ENCODE measurements at places on chromosomes 7 and 10. TPM values are rescaled to one million over a fixed set of nuclear protein-coding genes. Genes with fewer than 3 reads are reported as not detected.

The KCNH2 gene
- total RNA-seq: 4.4 TPM

The PAX4 gene
- total RNA-seq: not detected

The SH2D4B gene
- total RNA-seq: not detected

The ADAM8 gene
- total RNA-seq: 11.0 TPM

The HOXA1 gene
- total RNA-seq: under 0.01 TPM

The PIP gene
- total RNA-seq: not detected

The MRLN gene
- not detected for total RNA-seq

The HOXA11 gene
- 12.4 TPM for total RNA-seq

The SFTPA1 gene
- under 0.01 TPM for total RNA-seq

The PNLIPRP1 gene
- total RNA-seq: not detected

The HTR5A gene
- total RNA-seq: not detected

The ZNF485 gene
- 3.0 TPM for total RNA-seq

The RNLS gene
- 10.2 TPM for total RNA-seq

The CROT gene
- total RNA-seq: 13.4 TPM

The METTL27 gene
- 51.5 TPM for total RNA-seq

The FIS1 gene
- 261 TPM for total RNA-seq

The ACHE gene
- 0.25 TPM for total RNA-seq

The MCM10 gene
- total RNA-seq: 5.4 TPM

The ASB10 gene
- not detected for total RNA-seq

The NUTM2E gene
- total RNA-seq: not detected

The THAP5 gene
- 30.7 TPM for total RNA-seq

The ANKRD30A gene
- total RNA-seq: not detected

The PRSS1 gene
- total RNA-seq: not detected

The SLC25A40 gene
- total RNA-seq: 7.1 TPM

The NODAL gene
- total RNA-seq: not detected

The UCMA gene
- not detected for total RNA-seq

The CYP26C1 gene
- total RNA-seq: 0.12 TPM

The MIOS gene
- 82.3 TPM for total RNA-seq

The MYO1G gene
- 0.11 TPM for total RNA-seq

The NEUROD6 gene
- total RNA-seq: not detected

The COL1A2 gene
- total RNA-seq: 1,878 TPM

The CRYGN gene
- total RNA-seq: 0.25 TPM

The AHR gene
- 45.6 TPM for total RNA-seq

The AMZ1 gene
- total RNA-seq: 0.22 TPM

The INTS1 gene
- total RNA-seq: 48.7 TPM

The POLR2J2 gene
- 3.2 TPM for total RNA-seq

The MSMB gene
- not detected for total RNA-seq

The FAM25G gene
- total RNA-seq: not detected

Measured in uterine smooth muscle cell (primary cell).